Sciatic nerve (tissue), 2 donors: ENCODE measurements at places on chromosomes 6 and 20.

DNA sequence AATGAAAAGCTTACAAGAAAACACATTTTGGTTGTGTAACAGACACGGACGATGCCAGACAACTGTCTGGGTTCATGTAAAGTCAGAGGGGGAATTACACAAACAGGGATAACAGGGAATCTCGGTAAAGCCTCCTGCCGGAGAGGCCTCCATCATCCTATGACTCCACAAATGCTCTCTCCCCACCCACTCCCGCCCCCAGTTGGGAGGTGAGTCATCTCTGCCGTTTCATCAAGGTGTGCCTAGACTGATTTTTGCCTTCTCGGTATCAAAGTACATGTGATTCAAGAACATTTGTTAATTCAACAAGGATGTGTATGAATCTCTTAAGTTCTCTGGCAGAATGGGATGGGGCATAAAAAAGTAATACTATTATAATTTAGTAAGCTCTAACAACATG, 304.9 kb upstream of the PRDM1 start:
- DNase-seq: no peak

DNA sequence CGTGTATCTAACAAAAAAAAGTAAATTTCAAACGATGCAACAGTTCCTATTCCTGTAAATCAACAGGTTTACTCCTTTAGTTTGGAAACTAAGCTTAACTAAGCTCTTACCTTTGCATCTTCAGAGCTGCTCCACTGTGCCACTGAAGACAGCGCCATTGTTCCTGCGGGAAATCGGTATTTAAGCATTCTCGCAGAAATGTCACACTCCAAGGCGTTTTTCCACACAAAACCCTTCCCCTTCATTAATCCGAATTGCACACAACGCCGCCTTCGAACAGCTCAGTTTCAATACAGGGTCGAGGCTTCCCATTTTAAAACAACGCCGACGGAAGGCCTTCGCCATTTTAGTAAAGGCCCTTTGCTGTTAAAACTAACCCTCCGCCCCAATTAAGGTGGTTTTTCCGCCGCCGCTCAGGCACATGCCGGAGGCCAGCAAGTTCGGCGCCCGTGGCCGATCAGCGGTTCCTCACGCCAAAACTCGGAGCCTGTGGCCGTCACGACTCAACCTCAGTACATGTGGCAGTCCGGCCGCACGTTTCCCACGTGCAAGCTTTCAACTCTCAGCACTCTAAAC, 35.4 kb upstream of the SYNCRIP start:
- DNase-seq: no peak

DNA sequence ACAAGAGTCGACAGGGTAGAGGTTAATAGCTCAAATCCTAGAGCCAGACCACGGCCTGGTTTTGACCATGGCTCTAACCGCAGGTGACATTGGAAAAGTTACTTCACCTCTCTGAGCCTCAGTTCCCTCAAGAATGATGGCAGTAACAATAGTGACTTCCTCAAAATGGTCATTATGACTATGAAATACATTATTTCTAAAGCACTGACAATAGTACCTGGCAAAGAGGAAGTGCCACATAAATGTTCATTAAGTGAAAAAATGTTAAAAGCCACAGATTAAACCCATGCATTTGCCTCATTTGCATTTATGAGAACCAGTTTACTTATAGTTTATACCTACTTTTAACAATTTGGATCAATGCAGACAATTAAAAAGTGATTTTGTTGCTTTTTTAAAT, 12.3 kb downstream of the BTBD3 start:
- DNase-seq: no peak

- no peak for DNase-seq
Observed at GRCh38 chr6:150079604-150080003, 10.7 kb upstream of the ULBP3 start.

DNA sequence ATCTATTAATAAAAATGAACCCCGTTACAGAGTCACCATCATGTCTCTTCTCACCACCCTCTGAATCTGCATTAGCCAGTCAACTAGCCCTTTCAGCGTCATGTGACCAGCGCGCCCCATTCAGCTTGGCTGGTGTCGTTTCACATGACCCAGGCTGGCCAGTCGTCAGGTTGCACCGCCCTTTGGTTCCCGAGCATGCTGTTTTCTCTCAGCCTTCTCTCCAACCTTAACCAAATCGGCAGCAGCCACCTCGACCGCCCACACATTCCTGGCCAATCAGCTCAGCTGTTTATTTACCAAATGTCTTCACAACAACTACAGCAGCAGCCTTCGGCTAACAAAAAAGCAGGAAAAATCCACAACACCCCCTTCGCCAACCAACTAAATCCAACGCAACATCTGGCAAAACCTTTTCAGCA, 5.6 kb downstream of the SRSF3 start:
- no peak for DNase-seq

DNA sequence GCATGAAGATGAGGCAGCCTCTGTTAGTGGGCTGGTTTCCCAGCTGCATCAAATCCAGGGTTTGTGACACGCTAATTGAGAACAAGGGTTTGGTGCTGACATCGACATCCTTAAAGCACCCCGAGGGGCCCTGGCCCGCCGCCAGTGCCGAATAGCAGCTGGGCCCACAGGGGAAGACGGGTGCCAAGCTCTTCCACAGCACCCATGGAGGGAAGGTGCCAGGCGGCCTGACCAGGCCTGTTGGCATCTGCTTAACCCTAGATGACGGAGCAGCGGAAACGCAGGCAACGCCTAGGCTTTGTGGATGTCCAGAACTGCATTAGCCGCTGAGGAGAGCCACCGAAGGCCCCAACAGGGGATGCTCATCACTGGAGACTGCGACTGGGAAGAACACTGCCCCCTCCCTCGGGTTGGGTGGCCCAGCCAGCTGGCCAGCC, 16.0 kb downstream of the UQCC2 start:
- DNase-seq: no peak

- DNase-seq: no peak
Observed at GRCh38 chr6:6890400-6890858, 217.3 kb upstream of the RREB1 start.

- no peak for DNase-seq
Observed at GRCh38 chr6:103273048-103273447, 1586.7 kb downstream of the HACE1 start.

DNA sequence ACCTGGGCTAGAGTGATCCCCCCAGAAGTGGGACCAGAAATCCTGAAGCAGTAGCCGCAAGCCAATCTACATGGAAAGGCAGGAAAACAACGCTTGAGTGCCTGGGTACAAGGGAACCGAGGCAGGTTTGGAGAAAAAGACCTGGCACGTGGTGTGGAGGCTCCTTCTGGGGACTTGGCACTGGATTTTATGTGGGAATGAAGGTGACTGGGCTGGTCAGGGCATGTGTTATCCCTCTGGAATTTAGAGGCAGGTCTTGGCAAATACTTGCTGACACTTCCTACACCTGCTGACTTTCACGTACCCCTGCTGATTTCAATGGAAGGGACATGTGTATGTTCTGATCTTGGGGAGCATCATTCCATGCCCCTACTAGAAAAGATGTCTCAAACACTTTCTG, 25.0 kb upstream of the FAM217A start:
- DNase-seq: no peak

DNA sequence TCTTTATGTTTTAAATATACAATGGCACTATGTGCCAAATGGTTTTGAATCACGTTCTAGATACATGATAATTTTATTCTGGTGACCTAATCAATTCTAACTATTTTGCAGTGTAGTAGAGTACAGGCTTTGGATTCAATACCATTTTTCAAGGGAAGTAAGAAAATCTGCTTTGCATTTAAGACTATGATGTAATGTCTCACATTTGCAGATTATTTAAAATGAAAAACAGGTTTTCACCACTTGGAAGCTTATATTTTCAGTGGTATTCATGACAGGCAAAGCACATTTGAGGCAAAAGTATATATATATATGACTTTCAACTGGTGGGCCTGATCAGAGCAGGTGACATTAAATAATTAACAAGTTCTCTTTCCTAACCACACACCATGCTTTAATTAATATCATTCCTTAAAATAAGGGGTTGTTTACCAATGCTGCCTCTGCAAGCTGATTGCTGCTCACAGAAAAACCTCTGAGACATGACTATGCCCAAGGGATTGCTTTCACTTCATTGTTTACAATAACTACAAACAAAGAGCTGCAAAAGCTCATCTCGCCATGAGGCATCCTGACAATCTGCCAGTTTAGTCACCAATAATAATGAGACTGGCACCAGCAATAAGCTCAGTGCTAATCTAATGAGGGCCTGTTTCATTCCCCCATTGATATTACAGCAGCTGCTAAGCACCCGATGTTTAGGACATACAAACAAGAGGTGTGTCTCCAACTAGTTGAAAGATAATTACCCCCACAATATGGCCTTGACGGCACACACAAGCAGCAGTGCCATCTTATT, 1176.0 kb upstream of the GJE1 start:
- DNase-seq: no peak

- no peak for DNase-seq
Observed at GRCh38 chr6:126721581-126722160, 381.8 kb downstream of the CENPW start.

DNA sequence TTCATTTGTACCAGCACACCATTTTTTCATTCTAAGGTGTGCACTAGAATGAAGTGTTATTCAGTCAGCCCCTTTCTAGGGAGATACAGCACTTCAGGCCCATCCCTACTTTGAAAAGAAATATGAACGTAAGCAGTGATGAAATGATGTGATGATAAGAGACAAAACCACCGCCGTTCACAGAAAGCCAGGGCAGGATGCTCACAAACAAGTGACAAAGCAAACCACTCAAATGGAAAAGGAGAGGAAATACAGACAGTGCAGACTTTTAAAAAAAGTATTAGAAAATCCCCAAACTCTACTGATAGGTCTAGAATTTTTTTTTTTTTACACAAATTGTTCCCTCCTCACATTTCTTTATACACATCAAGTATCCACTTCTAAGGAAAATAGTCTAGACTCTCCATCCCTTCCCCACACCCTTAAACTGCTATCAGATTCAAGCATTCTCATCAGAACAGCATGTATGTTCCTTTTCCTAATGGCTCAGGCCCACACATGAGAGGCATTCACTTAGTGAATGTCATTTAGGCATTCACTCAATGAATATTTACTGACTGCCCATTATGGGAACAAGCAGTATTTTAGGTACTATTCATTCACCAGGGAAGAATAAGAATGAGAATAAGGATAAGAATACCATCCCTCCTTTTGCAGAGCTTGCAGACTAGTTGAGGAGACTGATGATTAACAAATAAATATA, 243.5 kb downstream of the GMPR start:
- DNase-seq: no peak

DNA sequence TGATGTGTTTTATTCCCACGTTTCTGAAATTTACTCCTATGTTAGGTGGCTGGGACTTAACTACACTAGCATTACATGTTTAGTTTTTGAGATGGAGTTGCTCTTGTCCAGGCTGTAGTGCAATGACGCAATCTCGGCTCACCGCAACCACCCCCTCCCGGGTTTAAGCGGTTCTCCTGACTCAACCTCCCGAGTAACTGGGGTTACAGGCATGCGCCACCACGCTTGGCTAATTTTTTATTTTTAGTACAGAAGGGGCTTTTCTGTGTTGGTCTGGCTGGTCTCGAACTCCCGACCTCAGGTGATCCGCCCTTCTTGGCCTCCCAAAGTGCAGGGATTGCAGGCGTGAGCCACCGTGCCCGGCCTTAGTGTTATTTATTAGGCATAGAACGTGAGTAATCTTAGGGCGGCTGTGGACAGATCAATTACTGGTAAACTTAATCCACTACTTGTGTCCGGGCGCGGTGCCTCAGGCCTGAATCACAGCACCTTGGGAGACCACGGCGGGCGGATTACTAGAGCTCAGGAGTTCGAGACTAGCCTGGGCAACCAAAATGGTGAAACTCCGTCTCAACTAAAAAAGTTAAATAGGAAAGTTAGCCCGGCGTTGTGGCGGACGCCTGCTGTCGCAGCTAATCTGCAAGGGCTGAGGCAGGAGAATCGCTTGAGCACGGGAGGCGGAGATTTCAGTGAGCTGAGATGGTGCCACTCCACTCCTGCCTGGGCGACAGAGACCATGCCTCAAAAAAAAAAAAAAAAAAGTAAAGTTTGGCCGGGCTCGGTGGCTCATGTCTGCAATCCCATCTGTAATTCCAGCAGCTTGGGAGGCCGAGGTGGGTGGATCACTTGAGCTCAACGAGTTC, 123.7 kb upstream of the BTN3A2 start:
- no peak for DNase-seq

DNA sequence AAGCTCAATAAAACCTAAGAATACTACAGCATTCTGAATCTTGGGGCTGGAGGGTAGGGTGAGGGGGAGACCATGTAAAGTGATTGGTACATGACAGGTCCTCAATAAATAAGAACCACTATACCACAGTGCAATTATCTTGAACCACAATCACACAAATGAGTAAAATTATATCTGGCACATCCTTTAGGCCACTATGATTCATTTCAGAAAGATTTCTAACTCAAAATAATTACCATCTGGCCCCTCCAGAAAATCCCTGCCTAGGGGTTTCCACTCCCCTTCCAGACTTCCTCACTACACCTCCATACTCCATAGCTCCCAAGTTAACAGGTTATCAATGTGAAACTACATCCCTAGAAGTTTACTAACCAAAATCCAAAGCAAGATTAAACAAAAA, 19.7 kb downstream of the AKIRIN2 start:
- no peak for DNase-seq

DNA sequence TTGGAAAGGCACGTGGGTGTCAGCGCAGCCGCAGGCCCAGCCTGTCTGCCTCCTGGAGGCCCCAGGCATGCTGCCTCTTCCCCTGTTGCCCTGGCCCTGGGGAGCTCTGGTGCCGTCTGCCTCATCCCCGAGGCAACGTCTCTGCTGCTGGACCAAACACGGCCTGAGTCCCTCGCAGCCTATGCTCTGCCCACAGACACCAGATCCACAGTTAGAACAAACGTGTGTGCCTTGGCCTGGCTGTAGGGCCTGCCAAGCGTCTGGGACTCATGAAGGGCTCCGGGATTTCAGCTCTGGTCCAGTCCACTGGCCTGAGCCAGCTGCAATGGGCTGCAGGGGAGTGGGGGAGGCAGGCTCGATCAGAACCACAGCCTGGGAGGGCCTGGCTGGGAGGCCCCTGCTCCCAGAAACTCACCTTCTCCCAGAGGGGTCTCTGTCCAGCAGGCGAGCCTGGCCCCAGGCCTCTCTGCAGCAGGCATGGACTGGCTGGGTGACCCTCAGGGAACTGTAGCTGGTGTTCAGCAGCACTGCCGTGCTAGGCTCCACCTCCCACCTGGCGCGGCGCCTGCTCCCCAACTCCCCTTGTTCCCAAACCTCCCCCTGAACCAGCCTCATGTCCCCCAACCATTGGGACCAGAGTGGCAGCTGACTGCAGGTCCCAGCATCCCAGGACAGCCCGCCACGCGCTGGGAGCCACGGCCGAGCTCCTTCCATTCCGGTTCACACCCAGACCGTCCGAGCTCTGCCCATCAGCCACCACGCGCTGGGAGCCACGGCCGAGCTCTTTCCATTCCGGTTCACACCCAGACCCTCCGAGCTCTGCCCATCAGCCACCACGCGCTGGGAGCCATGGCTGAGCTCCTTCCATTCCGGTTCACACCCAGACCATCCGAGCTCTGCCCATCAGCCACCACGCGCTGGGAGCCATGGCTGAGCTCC, 197.0 kb downstream of the DLL1 start:
- peak; percentile 54 for DNase-seq

- DNase-seq: no peak
Observed at GRCh38 chr6:100493206-100493888, 28.6 kb upstream of the SIM1 start.
